ENCODE measurements at places on chromosomes 7 and 10.

GRCh38 chr7:123871998-123872867 lies 27.3 kb downstream of the HYAL4 start:
- DNase-seq = peak; percentile 11

GRCh38 chr7:81908220-81908619 lies 138.4 kb upstream of the HGF start:
- DNase-seq = no peak

DNA sequence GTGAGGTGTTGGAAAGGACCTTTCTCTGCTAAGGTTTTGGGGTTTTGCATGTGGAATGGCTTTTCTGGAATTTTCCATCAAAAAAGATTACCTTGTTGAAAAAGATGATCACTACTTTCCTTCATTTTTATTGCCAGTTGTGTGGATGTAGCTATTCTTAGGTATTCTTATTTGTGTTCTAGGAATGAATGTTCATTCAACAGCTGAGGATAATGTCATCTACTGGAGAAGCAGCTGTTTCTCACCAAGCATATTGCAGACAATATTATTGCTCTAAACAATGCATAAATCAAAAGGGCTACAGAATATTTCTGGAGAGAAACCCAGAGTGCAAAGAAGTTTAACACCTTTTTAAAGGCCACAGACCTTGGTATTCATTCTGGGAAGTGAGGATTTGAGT lies 145.6 kb upstream of the CALCR start:
- DNase-seq = no peak

DNA sequence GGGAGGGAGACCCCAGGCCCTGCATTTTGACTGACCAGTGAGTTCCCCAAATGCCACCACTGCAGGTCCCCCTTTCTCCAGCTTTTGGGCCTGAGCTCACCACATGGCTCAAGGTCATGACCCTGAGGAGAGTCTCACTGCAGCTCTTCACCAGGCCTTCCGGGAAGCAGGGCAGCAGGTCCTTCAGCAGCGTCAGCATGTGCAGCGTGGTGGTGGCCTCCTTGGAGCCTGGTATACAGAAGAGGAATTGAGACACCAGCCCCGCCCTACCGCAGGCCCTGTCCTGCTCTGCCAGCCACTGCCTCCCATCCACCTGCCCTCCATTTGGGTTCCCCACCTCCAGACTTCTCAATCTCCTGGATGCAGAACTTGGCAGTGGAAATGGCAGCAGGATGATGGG lies 13.0 kb downstream of the RRP12 start:
- no peak for DNase-seq

- DNase-seq = no peak
Measured at GRCh38 chr7:141210862-141211261, 137.0 kb downstream of the TMEM178B start.

GRCh38 chr10:124732931-124733570 lies 11.1 kb downstream of the FAM53B start:
- DNase-seq = peak; percentile 47

- no peak for DNase-seq
Measured at GRCh38 chr10:105973902-105974301, 1190.6 kb downstream of the SORCS1 start.

GRCh38 chr10:79065091-79065551 lies 3.6 kb upstream of the ZMIZ1 start:
- DNase-seq = no peak

Measured in hypothalamus (tissue), 51 donors.